ENCODE measurements at places on chromosomes 5 and 9.
A peak's percentile ranks its signal among the peaks of the same experiment; 100 is the strongest.

DNA sequence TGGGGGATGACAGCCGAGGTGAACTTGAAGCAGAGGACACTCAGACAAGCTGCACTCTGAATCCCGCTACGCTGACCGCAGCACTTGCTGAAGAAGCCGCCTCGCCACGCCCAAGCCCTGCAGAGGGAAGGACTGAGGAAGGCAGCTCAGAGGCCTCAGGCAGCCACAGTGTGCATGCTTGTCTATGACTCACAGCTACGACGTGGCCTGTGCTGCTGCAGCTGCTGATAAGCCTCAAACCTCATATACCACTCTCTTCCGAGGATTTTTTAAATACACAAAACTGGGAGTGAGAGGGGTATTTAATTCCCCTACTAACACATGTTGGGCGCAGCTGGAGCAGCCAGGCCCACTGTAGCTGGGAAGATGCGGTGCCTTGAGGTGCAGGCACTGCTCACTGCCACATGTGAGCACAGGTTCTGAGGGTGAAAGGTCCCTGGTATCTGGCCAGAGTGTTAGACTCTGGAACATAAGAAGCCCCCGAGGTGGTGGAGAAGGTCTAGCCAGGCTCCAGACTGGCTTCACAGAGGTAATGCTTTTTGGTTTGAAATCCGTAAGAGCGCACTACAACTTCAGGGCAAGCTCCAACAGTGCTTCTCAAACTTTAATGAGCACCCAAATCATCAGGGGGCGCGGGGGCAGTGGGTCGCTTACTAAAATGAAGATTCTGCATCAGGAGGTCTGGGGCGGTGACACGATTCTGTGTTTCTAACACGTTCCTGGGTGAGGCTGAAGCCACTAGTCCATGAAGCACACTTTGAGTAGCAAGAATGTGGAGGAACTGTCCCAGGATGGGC, 196.8 kb downstream of the AUH start:
- DNase-seq = peak; percentile 96

DNA sequence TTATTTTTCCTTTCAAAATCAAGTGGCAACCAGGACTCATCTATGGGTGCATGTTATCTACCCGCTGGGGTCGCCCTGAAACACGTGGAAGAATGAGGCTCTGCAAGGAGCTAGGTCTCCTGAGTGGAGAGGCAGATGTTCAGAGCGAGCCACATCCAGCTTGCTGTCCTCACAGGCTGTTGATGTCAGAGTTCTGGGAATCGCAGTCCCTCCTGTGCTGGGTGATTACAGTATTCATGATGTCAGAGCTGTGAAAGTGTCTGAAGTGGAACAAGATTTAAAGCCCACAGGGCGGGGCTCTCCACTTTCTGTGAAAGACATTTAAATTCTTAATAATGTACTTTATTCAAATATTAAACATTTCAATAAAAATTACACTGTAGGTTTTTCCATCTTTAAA, 24.4 kb upstream of the LMX1B start:
- no peak for DNase-seq

DNA sequence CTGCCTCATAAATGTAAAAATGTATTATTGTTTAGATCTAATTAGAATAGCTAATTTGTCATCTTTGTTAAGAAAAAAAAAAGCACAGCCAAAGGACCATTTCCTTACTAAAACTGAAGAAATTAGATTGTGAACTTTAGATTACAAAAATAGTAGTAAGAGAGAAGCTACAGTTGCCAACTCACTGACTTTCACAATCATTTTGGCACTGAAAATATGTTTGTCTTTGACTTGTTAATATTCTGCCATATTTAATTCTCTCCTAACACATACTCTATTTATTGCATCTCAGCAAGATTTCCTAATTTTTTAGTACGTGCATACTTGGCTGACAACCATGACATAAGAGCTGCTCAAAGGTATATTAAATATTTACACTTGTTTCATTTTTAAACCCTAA, 297.1 kb downstream of the TUSC1 start:
- DNase-seq = no peak

- no peak for DNase-seq
Observed at GRCh38 chr9:123469282-123469681, 113.3 kb downstream of the CRB2 start.

GRCh38 chr9:3656224-3656623, 130.4 kb upstream of the RFX3 start:
- no peak for DNase-seq

DNA sequence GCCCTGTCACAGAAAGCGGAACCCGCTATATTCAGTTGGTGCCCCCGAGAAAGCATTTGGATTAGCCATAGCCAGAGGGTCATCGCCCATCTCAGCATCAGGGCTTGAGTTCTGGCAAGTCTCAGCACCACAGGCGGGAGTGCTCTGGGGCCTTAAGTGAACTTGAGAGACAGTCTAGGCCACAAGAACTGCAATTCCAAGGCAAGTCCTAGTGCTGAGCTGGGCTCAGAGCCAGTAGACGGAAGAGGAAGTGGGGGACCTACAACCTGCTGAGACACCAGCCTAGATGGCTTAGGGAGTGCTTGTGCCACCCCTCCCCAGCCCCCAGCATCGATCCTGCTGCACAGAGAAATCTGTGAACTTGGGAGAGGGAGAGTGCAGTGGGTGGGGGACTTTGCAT, 594.9 kb downstream of the CCDC171 start:
- no peak for DNase-seq

DNA sequence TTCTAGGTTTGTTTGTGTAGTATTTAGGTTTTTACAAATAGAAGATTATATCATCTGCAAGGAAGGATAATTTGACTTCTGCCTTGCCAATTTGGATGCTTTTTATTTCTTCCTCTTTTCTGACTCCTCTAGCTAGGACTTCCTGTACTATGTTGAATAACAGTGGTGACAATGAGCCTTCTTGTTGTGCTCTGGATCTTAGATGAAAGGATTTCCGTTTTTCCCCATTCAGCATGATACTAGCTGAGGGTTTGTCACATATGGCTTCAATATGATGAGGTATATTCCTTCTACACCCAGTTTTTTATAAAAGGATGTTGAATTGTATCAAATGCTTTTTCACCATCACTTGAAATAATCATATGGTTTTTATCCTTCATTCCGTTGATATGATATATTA, 101.4 kb downstream of the FBXO4 start:
- DNase-seq = no peak

- no peak for DNase-seq
Observed at GRCh38 chr5:86625148-86625547, 7.4 kb downstream of the COX7C start.

- DNase-seq = peak; percentile 35
Observed at GRCh38 chr9:136409557-136410455, 608 bp downstream of the ENTR1 start.

DNA sequence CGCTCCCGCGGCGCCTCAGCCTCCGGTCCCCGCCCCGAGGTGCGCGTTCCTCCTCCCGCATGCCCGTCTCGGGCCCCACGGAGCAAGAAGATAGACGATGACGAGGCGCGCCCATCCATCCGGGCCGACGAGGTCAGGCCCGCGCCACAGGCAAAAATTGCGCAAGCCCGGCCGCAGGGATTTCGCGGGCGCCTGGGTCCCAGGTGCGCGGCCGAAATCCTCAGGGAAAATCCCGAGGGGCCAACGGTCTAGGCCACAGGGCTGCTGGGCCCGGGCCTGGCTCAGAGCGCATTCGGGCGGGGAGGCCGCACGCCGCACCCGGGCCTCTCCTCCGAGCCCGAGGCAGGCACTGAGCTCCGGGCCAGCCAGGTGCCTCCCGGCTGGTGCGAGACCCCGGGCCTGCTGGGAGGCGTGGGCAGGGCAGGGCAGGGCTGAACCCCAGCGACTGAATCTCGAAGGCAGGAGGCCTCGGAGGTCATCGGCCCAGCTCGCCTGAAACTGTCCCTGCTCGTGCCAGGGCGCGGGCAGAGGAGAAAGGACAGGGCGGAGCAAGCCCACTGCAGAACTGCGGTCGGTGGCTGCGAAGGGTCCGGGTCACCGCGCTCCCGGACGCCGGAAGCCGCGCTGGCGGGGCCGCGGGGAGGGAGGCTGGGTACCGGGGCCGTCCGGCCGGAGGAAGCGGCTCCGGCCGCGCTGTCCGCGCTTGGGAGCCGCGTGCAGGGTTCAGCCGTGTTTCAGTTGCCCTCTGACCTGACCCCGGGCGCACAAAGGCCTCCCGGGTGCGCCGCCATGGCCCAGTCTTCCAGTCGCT, 66.8 kb downstream of the FOXD1 start:
- no peak for DNase-seq

- DNase-seq = no peak
Observed at GRCh38 chr5:144032375-144032774, 138.1 kb downstream of the YIPF5 start.

GRCh38 chr9:122923947-122924346, 7.4 kb downstream of the ZBTB26 start:
- DNase-seq = no peak

DNA sequence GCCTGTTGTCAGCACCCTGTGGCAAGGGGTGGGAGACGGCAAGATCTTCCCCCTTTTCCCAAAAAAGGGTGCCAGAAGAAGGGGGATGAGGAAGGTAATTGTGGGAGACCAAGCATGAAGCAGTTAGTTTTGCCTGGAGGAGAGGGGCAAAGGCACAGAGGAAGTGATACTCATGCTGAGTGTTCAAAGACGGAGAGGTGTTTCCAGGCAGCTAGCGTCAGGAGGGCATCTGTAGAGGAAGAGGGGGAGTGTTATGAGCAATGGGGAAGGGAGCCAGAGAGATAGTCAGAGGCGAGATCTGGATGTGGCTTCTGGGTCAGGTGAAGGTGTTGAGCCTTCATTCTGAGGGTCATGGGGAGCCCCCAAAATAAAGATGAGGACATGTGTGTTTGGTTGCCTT, 26.9 kb upstream of the ADAM19 start:
- peak; percentile 51 for DNase-seq

- no peak for DNase-seq
Observed at GRCh38 chr5:120217001-120217400, 247.1 kb upstream of the PRR16 start.

- DNase-seq = no peak
Observed at GRCh38 chr9:38406476-38407186, 14.1 kb downstream of the ALDH1B1 start.

DNA sequence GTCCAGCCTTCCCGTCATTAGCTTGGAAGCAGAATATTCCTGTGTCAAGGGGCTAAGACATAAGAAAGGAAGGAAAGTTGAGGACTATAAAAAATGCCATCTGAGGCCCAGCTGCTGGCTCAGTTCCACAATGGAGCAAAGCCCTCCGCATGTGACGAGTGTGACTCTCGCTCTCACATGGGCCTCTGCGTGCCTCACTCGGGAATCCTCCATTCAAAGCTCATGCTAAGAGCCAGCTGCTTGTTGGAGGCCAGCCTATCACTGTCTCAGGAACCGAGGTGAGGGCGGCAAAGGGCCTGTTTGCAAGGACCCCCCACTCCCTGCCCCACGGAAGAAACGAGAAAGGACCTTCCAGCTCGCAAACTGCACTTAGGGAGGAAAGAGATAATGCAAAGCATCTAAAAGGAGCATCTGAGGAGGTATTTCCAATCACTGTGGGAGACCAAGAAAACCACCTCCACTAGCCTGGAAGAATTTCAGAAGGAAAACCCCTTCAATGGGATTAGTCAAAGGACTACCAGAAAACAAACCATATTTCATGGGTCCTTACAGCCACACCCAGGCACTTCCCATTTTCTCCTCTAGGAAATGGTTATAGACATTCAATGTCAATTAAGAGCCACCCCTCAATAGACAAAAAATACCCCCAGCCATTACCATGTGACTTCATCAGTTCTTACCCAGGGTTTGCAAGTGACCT, 95.3 kb downstream of the PRRT1B start:
- DNase-seq = peak; percentile 62

DNA sequence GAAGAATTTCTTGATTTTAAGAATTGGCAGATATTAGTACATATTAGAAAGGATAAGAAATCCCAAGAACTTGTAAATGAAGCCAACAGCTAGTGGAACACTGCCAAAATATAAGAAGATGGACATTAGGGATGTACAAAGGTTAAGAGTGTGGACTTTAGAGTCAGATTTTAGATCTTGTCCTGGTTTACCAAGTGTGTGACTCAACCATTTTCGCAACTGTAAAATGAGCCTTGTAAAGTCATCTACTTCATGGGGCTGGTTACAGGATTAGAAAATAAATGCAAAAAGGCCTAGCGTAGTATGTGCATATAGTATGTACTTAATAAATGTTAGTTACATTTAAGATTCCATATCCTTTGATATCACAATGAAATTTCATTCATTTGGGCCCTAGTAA, 260.0 kb downstream of the RAB3C start:
- DNase-seq = no peak

DNA sequence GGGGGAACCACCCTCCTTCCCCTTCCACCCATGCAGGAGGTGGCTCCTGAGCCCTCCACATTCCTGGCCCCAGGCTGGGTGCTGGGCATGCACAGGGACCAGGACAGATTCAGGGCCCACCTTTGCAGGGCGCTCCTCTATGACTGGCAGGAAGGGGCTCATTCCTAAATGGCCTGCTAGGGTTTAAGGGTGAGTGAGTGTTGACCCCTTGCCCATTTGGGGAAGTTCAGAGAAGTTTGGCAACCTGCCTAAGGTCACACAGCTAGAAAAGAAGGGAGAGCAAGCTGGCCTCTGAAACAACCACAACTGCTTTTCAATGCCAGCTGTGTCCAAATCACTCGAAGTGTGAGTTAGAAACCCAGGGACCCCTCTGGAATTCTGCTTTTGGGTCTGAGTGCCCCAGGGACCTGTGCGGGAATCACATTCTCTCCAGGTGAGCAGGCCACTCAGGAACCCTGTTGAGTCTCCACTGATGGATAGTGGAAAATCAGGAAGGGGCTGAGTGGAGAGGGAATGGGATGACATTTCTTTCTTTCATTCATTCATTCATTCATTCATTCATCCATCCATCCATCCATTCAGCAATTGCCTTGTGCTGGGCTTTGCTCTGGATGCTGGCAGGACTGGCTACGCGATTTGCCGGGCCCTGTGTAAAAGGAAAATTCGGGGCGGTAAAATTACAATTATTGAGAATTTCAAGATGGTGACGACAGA, 191.9 kb downstream of the C9orf50 start:
- no peak for DNase-seq

GRCh38 chr9:86591472-86591871, 237.3 kb upstream of the TUT7 start:
- no peak for DNase-seq

DNA sequence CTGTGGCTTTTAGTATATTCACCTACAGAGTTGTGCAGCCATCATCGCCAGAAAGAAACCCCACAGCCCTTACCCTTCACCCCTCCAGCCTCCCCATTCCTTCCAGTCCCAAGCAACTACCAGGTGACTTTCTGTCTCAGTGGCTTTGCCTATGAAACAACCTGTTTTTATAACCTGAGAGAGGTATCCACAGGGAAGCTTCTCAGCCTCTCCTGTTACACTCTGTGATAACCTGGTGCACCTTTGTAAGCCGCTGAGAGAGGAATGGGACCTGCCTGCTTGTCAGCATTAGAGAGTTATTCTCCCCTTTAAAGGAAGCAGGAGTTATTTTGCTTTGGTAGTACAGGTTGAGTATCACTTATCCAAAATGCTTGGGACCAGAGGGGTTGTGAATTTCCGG, 93.6 kb downstream of the TRIO start:
- no peak for DNase-seq

GRCh38 chr5:156396063-156396829, 69.3 kb downstream of the SGCD start:
- peak; percentile 87 for DNase-seq

GRCh38 chr9:128936171-128936865, 11.1 kb downstream of the DOLK start:
- DNase-seq = no peak

- DNase-seq = peak; percentile 19
Observed at GRCh38 chr5:5409151-5409810, 13.2 kb upstream of the ICE1 start.

- DNase-seq = peak; percentile 30
Observed at GRCh38 chr5:81269751-81270393, 31.5 kb upstream of the ZCCHC9 start.

Measured in fibroblast of skin of right biceps (primary cell).